ENCODE measurements at places on chromosomes 7 and 10.

- no peak for DNase-seq
Observed at GRCh38 chr7:138584696-138585095, 116.5 kb downstream of the SVOPL start.

DNA sequence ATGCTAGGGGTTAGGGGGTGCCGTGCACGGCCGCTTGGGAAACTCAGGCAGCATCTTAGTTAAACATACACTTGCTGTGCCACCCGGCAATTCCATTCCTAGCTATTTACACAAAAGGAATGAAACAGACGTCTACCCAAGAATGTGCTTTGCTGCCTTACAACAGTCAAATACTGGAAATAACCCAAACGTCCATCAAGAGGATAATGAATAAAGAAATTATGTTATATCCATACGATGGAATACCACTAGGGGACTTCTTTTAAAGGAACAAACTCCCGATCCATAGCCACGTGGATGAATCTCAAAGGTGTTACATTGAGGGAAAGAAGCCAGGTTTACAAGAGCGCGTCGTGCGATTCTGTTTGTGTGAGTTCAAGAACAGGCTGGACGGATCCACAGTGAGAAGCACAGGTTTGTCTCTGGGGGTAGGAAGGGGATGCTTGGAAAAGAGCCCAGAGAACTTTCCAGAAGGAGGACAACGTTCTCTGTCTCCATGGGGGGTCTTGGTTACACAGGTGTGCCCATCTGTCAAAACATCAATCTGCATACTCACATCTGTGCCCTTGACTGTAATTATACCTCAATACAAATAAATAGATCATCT, 41.8 kb downstream of the STK32C start:
- no peak for DNase-seq

GRCh38 chr10:71066600-71066999, 145.8 kb upstream of the UNC5B start:
- no peak for DNase-seq

DNA sequence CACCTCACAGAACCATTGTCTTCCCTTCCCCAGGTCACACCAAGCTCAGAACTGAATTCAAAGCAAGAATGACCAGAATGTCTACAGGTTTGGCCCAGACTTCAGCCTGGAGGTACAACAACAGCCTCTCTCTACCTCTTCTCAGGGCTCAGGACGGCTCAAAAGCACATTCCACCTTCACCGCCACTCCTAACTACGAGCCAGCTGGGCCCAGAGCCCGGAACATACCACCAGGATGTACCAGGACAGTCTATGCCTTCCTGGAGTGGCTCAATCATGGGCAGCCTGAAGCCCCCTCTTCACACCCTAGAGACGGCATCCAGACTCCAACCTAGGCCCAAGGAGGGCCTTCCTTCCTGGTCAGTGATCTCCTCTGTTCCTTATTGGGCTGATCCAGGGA, 41.6 kb downstream of the ANXA8 start:
- no peak for DNase-seq

DNA sequence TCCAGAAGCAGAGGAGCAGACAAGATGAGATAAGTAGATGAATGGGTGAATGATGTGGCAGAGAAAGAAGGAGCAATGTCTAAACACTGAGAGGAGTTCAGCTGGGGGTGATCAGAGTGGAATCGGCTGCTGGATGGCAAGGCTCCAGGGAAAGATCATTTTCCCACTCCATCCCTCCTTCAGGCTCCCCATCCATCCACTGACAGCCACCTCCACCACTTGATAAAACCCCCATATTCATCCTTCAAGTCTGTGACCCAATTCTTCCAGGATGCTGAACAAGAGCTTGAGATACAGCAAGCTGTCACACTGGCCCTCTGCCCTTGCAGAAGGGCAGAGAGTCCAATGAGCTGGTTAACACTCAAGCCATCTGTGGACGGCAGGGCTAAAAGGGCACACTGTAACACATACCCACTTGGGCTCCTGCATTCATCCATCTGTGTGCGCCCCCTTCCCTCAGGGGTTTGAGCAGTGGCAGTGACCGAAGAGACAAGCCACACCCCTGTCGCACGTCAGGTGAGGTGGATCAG, 30.8 kb upstream of the CACNB2 start:
- DNase-seq, result no peak

DNA sequence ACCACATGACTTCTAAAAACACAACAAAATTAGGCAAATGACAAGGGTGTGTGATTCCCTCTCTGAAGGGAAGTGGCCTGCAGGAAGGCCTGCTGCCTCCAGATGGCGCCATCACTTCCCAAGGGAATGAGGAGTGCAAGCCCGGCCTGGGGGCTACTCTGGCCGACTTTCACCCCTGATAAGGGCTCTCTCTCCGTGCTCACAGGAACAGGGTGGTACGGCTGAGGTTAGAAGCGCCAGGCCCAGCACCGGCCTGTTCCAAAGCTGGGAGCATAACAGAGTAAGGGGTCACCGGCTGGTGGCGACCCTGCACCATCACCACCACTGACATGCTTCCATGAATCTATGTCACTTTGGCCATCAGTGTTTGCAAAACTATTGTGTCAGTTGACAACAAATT, 13.1 kb downstream of the RBP3 start:
- no peak for DNase-seq
